Mammary epithelial cell (primary cell): ENCODE measurements at places on chromosomes 1 and 21.
A peak's percentile ranks its signal among the peaks of the same experiment; 100 is the strongest.

DNA sequence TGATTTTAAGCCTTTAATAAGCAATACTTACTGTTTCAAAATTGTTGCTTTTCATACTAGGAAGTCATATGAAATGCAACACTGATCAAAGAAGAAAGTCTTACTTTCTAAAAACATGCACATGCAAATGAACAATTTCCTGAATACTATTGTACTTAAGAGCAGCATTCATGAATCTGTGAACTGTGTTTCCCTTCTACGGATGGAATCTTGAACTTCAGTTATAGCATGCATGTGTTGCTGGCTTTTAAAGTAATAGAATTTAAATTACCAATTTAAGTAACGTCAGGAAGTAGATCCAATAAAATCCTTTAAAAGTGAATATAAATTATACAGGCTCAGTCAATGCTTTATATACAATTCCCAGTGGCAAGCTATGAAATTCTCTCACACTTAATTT, 348.9 kb downstream of the KCNT2 start:
- no peak for DNase-seq

- no peak for DNase-seq
Measured at GRCh38 chr1:204607910-204608309, 77.6 kb downstream of the LRRN2 start.

GRCh38 chr1:26822737-26823395, 3.6 kb upstream of the ZDHHC18 start:
- no peak for DNase-seq

GRCh38 chr1:207486198-207486597, 9.8 kb upstream of the CR1 start:
- no peak for DNase-seq

DNA sequence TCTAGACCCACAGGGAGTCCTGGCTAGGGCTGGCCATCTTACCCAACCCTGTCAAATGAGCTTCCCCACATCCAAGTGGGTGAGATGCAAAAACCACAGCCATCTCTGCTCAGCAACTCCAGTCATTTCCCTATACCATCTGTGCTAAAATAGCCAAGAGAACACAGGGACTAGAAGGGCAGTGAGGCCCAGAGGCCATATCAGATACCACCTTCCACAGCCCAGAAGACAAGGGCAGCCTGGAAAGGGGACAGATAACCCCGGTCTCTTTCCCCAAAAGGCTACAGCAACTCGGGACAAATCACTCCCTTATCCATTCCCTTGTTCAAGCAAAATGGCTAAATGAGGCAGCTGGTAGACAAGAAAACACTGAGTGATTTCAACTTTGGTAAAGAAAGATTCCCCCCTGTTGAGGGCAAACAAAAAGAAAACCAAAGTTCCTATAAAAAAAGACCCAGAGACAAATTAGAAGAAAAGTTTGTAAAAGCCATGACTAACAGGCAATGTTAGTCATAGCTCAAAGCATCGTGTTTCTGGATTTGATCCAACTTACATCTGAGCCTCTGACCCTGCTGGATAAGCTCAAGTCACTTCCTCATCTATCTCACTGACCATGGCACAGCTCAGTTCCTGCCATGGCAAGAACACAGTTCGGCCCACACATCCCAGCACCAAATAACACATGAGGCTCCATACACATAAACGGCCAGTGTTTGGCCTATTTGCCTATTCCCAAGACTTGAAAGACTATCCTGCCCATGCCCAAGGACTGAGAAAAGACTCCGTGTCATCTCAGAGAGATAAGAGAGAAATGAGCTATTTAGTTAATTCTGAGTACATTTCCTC, 3.1 kb downstream of the LAMB3 start:
- DNase-seq = peak; percentile 81

GRCh38 chr1:53725238-53725689, 13.7 kb downstream of the GLIS1 start:
- DNase-seq = peak; percentile 4

GRCh38 chr1:178564086-178564782, 51.3 kb downstream of the TEX35 start:
- no peak for DNase-seq

DNA sequence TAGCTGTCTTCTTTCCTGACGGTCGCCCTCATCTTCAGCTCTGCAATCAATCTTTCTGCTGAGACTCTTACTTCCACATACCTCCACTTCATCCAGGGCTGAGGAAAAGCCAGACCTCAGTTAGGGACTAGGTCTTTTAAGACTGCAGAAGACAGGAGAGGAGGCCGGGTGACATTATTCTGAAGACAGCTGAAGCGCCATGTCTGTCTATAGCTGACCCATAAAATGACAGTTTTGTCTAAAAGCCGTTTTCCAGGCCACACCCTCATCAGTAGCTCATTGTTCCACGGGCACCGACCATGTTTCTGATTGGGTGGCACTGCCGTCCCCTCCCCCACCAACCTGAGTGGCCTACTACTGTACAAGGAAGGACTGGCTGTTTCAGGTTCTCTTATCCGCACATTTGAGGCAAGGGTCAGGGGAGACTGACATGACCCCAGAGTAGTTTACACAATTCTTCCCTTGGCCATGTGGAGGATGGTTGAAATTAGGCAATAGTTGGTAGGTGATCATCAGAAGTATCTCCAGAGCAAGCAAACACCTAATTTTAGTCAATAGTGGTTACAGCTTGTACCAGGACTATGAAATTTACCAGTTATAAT, at the start of gene ADCY10:
TSS of gene ADCY10 (minus strand) at position 240 of the 602 bp plus-strand sequence. CDS start 8,994 bp downstream, outside the sequence.
- DNase-seq = no peak

GRCh38 chr1:14598007-14598497, 433 bp upstream of the KAZN start:
- no peak for DNase-seq

- DNase-seq = no peak
Measured at GRCh38 chr21:45724345-45724961, 80.9 kb downstream of the PCBP3 start.

GRCh38 chr1:159140474-159140873, 30.9 kb upstream of the CADM3 start:
- DNase-seq = no peak

DNA sequence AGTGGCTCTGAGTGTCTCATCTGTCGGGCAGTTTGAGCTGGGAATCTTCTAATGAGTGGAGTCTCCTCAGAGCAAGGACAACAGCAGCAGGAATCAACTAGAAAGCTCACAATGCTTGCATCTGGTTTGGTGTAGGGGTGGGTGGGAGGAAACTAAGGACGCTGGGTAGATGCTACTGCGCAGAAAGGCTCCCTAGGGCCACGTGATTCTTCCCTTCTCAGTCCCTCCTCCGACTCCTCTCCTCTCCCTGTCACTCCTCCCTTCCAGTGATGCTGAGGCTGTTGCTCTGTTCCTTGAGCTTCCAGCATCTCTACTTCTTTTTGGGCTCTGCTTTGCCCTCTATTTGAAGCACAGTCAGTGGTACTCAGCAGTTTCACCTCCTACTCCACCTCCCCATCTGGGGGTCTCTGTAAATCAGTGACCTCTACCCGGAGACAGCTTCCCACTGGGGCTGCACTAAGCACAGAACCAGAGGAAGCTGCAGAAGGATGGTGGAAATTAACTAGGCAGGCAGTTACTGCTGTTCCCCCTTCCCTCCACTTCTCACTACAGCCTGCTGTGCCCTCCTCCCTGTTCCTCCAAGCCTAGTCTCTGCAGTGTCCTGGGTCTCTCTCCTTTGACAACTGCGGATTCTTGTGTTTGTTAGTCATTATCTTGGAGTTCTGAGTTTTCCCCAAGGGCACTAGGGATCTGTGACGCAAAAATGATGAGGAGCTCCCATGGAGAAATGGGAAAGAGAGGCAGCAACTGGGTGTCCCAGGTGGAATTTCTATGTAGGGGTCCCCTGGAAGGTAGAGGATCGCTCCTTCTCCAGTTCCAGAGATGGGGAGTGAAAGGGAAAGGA, 5.8 kb downstream of the LINGO4 start:
- no peak for DNase-seq

- no peak for DNase-seq
Measured at GRCh38 chr21:39094087-39094780, 89.0 kb downstream of the PSMG1 start.

- no peak for DNase-seq
Measured at GRCh38 chr1:164858096-164858632, 299.2 kb downstream of the PBX1 start.

GRCh38 chr1:207649210-207649753, 4.3 kb downstream of the CR1L start:
- no peak for DNase-seq

DNA sequence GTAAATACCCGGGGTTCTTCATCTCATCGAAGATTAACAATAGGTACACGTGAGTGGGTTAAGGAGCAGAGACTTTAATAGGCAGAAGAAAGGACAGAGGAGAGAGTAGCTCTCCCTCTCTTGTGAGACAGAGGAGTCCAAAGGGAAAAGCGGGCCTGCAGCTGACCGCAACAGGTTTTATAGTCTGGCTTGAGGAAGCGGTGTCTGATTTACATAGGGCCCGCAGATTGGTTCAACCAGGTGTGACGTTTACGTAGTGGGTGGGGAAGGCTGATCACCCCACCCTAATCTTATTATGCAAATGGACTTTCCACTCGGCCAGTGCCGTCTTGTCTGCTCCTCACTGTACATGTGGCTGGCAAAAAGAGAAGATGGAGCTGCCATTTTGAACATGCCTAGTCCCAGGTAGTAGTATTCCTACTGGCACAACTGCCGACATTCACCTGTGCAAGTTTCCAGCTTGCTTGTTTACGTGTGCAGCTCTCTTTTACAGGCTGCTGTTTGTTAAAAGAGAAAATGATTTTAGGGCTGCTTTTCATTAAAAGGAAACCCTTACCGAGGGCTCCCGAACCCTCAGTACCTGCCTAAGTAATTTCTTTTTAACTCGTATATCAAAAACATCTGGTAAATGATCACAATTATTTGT, 10.6 kb downstream of the CDC14A start:
- no peak for DNase-seq
